Immature natural killer cell (primary cell): ENCODE measurements at places on chromosomes 12 and 14. TPM values are rescaled to one million over a fixed set of nuclear protein-coding genes. Genes with fewer than 3 reads are reported as not detected.

The EVL gene
- polyA plus RNA-seq = 56.8 TPM

The ERG28 gene
- polyA plus RNA-seq = 32.4 TPM

The GLIPR1L2 gene
- polyA plus RNA-seq = 0.71 TPM

The RGS6 gene
- polyA plus RNA-seq = 0.34 TPM

The AKAP3 gene
- not detected for polyA plus RNA-seq

The KRT74 gene
- polyA plus RNA-seq = not detected
